ENCODE measurements at places on chromosomes 6 and 20. TPM values are rescaled to one million over a fixed set of nuclear protein-coding genes. Genes with fewer than 3 reads are reported as not detected.

PTCRA gene
- not detected for total RNA-seq

C6orf47 gene
- total RNA-seq, result 15.6 TPM

ZNF311 gene
- 0.74 TPM for total RNA-seq

CCN5 gene
- 3.4 TPM for total RNA-seq

EPHA7 gene
- 0.34 TPM for total RNA-seq

MEI4 gene
- not detected for total RNA-seq

MUC21 gene
- total RNA-seq, result not detected

NCOA7 gene
- total RNA-seq, result 6.1 TPM

COL19A1 gene
- total RNA-seq, result not detected

HDAC2 gene
- total RNA-seq, result 68.8 TPM

SLC17A3 gene
- total RNA-seq, result not detected

HAO1 gene
- not detected for total RNA-seq

PTK6 gene
- not detected for total RNA-seq

POPDC3 gene
- 7.7 TPM for total RNA-seq

PEX3 gene
- 8.2 TPM for total RNA-seq

PTPRK gene
- 21.4 TPM for total RNA-seq

C6orf163 gene
- total RNA-seq, result 0.34 TPM

PRRT1 gene
- total RNA-seq, result 0.17 TPM

PABPC1L gene
- 10.1 TPM for total RNA-seq

ACTL10 gene
- total RNA-seq, result 2.0 TPM

PREX1 gene
- 3.6 TPM for total RNA-seq

SIRPG gene
- total RNA-seq, result not detected

LAMA2 gene
- total RNA-seq, result 9.5 TPM

FAM209B gene
- total RNA-seq, result not detected

BEND3 gene
- total RNA-seq, result 1.3 TPM

ITPR3 gene
- total RNA-seq, result 24.5 TPM

SSTR4 gene
- total RNA-seq, result not detected

SHLD1 gene
- 2.1 TPM for total RNA-seq

TCP11 gene
- total RNA-seq, result 0.15 TPM

SEL1L2 gene
- not detected for total RNA-seq

CFB gene
- 2.0 TPM for total RNA-seq

MYCT1 gene
- not detected for total RNA-seq

MRPL2 gene
- 53.5 TPM for total RNA-seq

WASF1 gene
- total RNA-seq, result 12.4 TPM

LST1 gene
- not detected for total RNA-seq

PAX1 gene
- total RNA-seq, result not detected

SYCP2 gene
- under 0.01 TPM for total RNA-seq

FOXF2 gene
- total RNA-seq, result 16.4 TPM

GRM4 gene
- total RNA-seq, result not detected

FOXS1 gene
- total RNA-seq, result not detected

PPP1R3G gene
- 0.59 TPM for total RNA-seq

FBXL4 gene
- 9.2 TPM for total RNA-seq

OOEP gene
- not detected for total RNA-seq

SLC24A3 gene
- under 0.01 TPM for total RNA-seq

VSTM2L gene
- total RNA-seq, result 1.5 TPM

BMP2 gene
- total RNA-seq, result 2.2 TPM

TBXT gene
- total RNA-seq, result not detected

FAM83C gene
- not detected for total RNA-seq

EEF1A2 gene
- 0.30 TPM for total RNA-seq

GCLC gene
- 7.0 TPM for total RNA-seq

NKAPL gene
- total RNA-seq, result 1.3 TPM

HLA-G gene
- not detected for total RNA-seq

PARD6B gene
- 0.15 TPM for total RNA-seq

TBX18 gene
- 9.4 TPM for total RNA-seq
